ENCODE measurements at places on chromosomes 1 and 21.

- DNase-seq = no peak
These were observed 56.4 kb upstream of the FMOD start for GRCh38 chr1:203407296-203407695.

- no peak for DNase-seq
These were observed 1402.6 kb downstream of the MRPL39 start for GRCh38 chr21:24204641-24205040.

DNA sequence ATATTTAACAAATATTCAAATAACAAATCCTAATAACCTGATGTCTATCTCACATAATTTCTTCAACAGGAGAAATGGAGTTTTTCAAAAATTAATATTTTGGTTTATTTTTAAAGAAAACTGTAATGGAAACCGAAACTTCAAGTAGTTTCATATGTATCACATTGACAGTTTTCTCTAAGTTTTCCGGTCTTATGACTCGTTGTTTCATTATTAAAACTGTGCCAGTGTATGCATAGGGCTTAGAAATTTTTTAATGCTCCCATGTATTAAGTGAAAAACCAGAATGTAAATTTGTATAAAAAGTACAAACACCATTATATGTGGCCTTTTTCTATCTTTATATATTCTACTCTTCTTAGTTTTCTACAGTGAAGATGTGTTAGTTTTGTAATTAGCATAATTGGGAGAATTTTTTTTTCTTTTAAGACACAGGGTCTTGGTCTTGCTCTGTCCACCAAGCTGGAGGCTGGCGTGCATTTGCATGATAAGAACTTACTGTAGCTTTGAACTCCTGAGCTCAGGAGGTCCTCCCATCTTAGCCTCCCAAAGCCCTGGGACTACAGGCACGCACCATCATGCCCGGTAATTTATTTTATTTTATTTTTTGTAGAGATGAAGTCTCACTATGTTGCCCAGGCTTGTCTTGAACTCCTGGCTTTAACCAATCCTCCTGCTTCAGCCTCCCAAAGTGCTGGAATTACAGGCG lies 43.9 kb upstream of the SAMSN1 start:
- no peak for DNase-seq

- peak; percentile 52 for DNase-seq
These were observed 55.9 kb downstream of the NENF start for GRCh38 chr1:212488436-212489283.

- no peak for DNase-seq
These were observed 175.3 kb downstream of the LEPR start for GRCh38 chr1:65595724-65596123.

DNA sequence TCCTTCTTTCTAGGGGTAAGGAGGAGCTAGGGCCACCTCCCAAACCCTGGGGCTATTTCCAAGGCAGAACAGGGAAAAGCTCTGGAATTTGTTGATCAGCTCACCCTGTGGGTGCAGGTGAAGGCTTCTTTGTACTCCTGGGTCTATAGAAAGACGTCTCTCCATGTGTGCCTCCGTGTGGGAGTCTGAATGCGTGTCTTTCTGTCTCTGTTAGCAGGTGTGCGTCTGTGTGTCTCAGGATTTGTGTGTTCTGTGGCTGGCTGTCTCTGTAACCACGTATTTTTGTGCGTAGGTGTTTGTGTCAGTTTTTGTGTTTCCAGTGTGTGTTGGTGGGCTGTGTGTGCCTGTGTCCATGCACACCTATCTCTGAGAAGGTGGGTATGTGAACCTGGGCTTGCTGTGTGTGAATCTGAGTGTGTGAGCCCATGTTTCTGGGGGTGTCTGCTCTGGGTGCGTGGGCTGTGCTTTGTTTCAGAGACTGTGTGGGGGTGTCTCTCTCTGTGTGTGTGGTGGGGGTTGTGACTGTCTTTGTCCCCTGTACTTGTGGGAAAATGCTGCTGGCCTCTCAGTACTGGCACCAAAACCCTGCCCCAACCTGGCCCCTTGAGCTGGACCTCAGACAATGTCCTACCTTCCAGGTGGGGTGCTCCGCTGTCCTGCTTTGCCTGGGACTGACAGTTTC lies 12.7 kb upstream of the ETV3L start:
- DNase-seq = no peak

GRCh38 chr1:116553386-116554115 lies 17.3 kb downstream of the CD58 start:
- DNase-seq = no peak

DNA sequence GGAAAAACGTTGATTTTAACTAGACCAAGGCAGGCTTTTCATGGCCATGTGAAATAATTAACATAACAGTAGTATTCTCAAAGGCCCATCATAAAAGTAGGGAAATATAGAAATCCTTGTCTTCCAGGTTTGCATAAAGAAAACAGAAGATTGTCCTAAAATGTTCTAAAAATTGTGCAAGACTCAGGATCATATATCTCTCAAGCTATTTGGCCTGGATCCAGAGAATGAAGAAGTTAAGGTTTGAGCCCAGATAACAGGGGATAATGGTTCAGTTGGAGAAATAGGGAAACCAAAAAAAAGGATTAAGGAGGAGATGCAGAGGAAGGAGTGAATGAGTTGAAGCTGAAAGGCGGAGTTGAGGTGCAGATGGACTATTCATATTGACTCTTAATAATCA lies 555.5 kb upstream of the NR5A2 start:
- no peak for DNase-seq

GRCh38 chr1:151728151-151729054 lies 7.1 kb downstream of the RIIAD1 start:
- DNase-seq = no peak

- DNase-seq = no peak
These were observed 191.2 kb upstream of the SAMSN1 start for GRCh38 chr21:14737284-14737691.

- no peak for DNase-seq
These were observed 5.0 kb upstream of the TRABD2B start for GRCh38 chr1:48002142-48002541.

GRCh38 chr1:39625462-39626273 lies 13.8 kb downstream of the HEYL start:
- no peak for DNase-seq

GRCh38 chr1:20430355-20431175 lies 55.4 kb downstream of the CAMK2N1 start:
- DNase-seq = peak; percentile 73

DNA sequence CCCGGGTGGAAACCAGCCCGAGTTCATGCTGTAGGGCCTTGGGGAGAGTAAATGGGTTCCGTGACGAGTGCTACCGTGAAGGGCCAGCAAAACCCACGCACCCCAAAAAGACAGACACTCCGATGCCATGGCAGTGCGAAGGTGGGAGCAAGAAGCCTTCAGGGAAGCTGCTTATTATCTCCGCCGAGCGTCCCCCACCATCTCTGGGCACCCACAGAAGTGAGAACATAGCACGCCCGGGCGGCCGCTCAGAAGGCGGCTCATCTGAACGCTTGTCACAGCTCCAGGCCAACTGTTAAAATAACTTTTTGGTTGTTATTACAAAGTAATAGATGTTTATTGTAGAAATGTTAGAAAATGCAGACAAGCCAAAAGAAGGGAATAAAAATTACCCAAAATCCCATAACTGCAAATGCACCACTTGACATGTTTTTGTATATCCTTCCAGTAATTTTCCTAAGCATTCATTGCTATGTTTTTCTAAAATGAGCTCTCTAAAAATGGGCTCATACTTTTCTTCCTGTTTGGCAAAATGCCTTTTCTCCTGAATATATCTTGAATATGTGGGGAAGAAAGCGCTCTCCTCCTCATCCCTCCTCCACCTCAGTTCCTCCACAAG lies 234.9 kb downstream of the NPHP4 start:
- no peak for DNase-seq

DNA sequence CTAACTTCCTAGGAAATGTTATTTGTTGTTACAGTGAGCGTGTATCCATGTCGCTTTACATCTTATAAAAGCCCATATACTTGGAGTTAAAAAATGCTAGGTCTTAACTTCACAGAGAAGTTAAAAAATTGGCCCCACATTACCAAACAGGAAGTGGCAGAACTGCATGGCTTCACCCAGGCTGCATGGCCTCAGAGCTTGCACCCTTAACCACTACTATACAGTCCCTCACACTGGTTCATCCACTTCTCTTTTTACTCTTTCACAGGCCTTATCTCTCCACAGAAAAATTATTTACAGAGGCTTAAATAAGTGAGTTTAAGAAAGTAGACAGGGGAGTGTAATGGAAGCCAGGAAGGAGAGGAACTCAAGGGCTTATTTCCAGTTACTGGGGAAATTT lies 402.5 kb downstream of the HHAT start:
- DNase-seq = no peak

DNA sequence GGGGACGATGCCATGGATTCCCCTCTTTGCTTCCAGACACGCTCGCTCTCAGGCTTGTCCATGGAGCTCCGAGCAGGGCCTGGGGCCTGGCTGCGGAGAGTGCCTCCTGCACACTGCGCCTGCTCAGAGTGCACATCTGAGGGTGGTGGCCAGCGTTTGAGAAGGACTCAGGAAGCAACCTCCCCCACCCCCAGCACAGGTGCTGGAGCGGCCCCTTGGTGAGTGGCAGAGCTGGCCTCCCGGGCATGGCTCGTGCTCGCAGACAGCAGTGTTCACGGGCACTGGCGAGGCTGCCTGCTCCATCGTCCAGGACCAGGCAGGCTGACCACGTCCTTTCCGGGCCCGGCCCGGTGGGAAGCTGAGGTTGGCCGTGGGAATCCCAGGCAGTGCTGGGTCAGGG lies 2.8 kb downstream of the SPATC1L start:
- DNase-seq = no peak

DNA sequence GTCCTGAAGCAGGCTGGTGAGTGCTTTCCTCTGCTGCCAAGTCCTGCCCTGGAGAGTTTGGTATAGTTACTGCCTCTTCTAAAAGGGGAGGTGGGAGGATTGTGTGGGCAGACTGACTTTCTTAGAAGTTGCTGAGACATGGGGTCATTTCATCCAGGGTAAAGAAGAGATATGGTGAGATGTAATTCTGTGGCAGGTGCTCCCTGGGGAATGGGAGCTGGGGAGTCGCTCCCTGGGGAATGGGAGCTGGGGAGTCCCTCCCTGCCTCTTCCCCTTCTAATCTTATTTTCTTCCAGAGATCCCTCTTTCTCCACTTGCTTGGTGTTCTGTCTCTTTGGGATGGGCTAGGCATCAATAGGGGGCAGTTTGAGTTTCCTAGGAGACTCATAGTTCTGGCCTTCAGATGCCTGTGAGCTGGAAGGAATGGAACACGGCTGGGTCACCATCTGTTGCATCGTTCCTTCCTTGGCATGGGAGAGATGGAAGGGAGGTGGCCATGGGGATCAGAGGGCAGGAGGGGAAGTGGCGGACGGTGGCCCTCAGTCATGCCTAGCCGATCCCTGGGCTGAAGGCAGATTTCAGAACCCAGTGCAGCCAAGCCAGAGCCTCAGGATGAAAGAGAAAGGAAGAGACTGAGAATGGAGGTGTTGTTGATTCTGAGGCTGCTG lies 59.0 kb downstream of the NFASC start:
- no peak for DNase-seq

DNA sequence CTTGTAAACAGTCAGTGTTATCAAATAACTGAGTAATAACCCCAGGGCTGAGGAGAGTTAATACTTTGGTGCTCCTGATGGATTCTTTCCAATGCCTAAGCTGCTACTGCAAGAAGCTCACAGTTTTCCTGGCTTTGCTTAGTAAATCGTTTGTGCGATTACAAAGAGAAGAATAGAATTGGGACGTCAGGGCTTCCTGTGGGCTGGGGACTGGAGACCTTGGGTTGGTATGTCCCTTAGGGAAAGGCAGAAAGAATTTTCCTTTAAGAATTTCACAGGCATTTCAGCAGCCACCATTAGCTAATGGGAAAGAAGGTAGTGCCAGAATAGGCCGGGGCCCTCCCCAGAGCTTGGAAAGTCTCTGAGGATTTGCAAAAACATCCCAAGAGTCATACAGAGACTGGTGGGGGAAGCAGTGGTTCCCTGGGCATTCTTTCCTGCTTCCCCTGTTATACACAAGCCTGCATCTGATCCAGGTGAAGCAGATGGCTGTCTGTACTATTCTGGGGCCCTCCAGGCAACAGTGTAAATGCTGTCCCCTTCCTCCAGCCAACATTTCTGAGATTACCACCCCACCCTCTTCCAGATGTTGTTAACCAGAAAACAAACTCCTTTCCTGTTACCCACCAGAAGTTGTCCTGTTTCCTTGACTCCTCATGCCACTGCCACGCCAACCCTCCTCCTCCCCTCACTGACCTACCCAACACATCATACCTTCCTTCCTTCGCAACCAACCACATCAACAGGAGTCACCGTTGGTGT lies 40.2 kb downstream of the PLXNA2 start:
- no peak for DNase-seq

GRCh38 chr21:38384675-38385426 lies 113.4 kb downstream of the ERG start:
- DNase-seq = no peak

GRCh38 chr1:35947547-35947946 lies 16.6 kb downstream of the AGO3 start:
- no peak for DNase-seq

Data from stimulated activated CD8-positive, alpha-beta memory T cell treated with anti-CD3 and anti-CD28 coated beads, Interleukin-4, amount 100 ng/mL, for 48 hours (primary cell).